Cortex of kidney (tissue), 1 donor: ENCODE measurements at places on chromosomes 1 and 21.

- DNase-seq, result no peak
Observed at GRCh38 chr1:115499253-115499652, 142.5 kb upstream of the VANGL1 start.

DNA sequence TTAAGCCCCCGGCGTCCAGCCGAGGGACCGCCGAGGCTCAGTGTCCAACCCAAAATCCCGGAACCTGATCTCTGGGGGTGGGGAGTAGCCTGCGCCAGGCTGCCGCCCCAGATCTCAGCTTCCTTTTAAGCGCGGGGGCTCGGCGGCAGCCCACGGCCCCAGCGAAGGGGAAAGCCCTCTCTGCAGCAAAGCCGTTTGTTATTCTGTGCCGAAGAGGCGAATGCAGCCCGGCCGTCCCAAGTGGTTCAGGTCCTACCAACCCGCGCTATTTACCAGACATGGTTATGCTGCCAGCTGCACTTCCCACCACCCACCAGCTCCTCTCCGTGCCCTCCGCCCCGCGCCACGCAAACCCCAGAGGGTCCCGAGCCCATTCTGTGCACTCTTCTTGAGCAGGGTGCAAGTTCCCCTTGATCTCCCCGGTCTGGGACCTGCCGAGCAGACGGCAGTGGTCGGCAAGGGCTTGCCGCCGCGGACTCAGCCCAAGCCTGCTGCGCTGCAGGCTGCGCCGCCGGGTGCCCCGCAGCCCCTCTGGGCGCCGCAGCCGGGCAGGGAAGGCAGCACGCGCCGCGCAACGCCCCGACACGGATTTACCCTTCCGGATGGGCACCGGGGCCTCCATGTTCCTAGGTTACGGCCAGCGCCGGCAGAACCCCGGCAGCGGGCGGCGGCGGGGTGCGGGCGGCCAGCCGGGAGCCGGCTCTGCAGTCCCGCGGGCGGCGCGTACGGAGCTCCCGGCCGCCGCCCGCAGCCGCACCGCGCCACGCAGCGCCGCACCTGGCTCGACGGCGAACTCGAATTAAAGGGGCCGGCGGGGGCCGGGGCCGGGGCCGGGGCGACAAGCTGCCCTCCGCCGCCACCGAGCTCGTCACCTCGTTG lies 738 bp upstream of the KCNA2 start:
- no peak for DNase-seq

DNA sequence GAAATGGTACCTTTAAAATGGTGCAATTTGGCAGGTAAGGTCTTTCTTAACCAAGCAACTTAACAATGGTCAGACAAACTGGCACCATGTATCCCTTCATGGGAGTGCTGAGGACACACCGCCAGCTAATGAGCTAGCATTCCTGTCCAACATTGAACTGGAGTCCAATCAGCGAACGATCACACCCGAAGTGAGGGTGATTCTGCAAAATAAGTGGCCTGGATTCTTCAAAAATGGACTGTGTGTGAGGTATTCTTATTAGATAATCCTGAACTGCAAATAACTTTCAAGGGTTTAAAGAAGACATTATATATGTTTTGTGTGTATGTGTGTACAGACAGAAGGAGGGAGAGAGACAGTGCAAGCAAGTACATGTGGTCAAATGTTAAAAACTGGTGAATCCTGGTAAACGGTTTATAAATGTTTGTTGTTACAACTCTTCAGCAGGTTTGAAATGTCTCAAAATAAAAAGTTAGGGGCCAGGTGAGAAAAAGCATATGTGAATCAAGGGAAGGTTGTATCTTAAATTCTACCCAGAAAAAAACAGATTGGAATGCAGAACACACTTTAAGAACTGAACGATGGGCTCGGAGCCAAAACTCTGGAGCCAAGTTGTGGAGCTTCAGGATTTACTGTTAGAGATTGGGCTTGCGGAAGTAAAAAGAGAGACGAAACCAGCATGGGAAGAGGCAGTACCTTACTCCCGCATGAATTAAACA lies 20.9 kb downstream of the GADD45A start:
- DNase-seq, result no peak

- DNase-seq, result no peak
Observed at GRCh38 chr1:18922319-18922726, 20.0 kb upstream of the ALDH4A1 start.

- no peak for DNase-seq
Observed at GRCh38 chr1:116667078-116667574, 407 bp downstream of the IGSF3 start.

GRCh38 chr1:240350910-240351331 lies 259.2 kb downstream of the FMN2 start:
- DNase-seq, result no peak

DNA sequence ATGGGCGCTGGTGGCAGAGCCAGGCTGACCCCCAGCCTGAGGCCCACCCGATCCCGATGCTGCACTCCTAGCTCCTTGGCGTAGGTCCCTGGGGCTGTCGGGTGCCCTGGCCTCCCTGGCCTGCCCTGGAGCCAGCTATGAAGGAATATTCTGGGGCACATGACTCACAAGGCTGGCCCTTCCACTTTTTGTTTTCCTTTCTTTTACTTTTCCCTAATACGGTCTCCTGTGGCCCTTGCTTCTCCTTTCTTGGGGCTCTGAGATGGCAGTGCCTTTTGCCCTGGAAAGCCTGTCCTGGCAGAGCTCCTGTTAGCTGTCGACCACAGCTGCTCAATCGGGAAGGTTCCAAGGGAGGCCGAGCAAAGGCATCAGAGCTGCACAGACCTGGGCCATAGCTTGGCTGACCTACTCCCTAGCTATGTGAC lies 22.1 kb downstream of the ARHGEF10L start:
- no peak for DNase-seq

DNA sequence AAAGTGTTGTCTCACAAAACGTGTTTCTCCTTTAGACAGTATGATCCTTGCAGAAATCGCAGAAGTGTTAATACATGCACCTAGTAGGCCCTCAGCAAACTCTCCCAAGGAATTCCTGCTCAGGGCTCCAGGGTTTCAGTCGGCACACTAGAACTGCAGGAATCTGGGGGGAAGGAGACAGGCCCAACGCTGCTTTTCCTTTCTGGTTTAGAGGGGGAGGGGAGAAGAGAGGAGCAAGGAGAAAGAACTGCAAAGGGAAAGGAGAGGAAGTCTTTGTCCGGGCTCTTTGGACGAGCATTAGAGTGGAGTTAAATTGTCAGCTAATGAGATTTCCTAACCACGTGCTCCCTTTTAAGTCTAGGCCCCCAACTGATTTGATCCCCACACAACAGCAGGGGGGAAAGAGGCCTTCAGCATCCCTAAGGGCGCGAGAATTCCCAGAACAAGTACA lies 103.7 kb upstream of the SOD1 start:
- DNase-seq, result no peak

GRCh38 chr1:84712276-84712874 lies 22.1 kb upstream of the SSX2IP start:
- no peak for DNase-seq

GRCh38 chr1:39672551-39672947 lies 642 bp upstream of the NT5C1A start:
- DNase-seq, result no peak

- no peak for DNase-seq
Observed at GRCh38 chr1:235802573-235803346, 63.9 kb downstream of the LYST start.

DNA sequence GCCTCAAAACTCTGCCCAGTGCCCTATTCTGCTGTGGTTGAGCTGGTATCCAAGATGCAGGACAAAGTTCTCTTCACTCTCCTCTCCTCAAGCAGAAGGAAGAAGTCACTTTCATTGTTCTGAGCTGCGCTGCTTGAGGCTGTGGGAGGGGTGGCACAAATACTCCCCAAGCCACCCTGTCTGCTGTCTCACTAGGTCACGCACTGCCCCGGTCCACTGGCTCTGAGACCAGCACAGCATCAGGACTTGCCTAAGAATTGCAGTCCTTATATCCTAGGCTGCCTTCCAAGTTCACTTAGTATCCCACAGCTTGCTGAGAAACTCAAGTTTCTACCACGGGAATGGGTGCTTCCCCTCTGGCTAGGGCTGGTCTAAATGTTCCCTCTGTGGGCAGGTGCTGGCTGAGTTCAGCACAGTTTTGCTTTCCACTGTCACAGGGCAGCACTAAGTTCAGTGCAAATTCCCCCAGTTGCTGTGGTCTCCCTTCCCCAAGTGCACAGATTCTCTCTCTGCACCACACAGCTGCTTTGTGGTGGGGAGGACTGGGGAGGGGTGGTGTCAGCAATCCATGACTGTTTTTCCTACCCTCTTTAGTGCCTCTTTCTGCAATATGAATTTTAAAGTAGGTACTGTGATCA lies 32.4 kb downstream of the SLC9C2 start:
- DNase-seq, result no peak

- DNase-seq, result peak; percentile 75
Observed at GRCh38 chr1:205631768-205632668, at the start of gene ELK4. TSS of gene ELK4 (minus strand) at chr1:205632011. CDS start at chr1:205623882, 8,129 bp downstream.

- no peak for DNase-seq
Observed at GRCh38 chr1:59917026-59917784, 9.4 kb downstream of the CYP2J2 start.

DNA sequence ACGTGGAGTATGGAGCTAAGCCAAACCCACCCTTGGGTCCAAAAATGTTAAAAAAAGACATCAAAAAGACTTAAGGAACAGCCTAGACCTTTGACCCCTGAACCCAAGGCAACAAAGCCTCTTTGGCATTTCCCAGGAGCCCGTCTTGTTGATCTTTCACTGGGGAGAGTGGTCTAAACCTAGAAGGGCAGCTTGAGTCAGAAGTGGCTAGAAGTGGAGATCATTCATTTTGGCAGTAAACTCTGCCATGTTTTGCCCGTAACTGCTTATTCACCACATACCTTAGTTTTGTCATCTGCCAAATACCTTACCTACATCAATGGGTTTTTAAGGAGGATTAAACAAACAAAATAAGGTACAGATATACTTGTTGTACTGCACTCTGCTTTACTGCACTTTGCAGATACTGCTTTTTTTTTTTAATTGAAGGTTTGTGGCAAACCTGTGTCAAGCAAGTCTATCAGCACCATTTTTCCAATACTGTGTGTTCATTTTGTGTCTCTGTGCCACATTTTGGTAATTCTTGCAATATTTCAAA lies 1.7 kb upstream of the CTSE start:
- no peak for DNase-seq

GRCh38 chr1:184559117-184559713 lies 172.4 kb downstream of the C1orf21 start:
- no peak for DNase-seq

DNA sequence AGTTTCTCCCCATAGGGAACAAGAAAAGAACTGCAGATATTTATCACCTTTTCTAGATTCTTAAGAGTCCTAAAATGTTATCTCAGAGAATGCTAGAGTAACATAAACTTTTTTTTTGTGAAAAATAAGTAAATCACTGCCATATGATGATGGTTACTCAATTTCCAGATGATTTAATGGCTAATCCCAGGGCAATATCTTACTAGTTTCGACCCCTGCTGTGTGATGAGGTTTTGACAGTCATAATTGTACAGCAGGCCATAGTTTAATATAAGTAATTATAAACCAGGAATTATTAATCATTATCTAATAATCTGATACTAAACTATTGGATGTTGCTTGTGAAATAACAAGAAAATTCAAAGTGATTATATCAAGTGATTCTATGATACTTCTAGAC lies 210.6 kb downstream of the HLX start:
- no peak for DNase-seq

- no peak for DNase-seq
Observed at GRCh38 chr21:20639026-20639425, 359.2 kb upstream of the NCAM2 start.

- no peak for DNase-seq
Observed at GRCh38 chr1:203597331-203598090, 29.1 kb upstream of the ATP2B4 start.

GRCh38 chr1:116737855-116738321 lies 16.3 kb upstream of the CD2 start:
- no peak for DNase-seq

GRCh38 chr1:152110365-152110859 lies 4.8 kb downstream of the TCHH start:
- no peak for DNase-seq

- DNase-seq, result no peak
Observed at GRCh38 chr1:50453266-50453665, 30.0 kb upstream of the DMRTA2 start.

DNA sequence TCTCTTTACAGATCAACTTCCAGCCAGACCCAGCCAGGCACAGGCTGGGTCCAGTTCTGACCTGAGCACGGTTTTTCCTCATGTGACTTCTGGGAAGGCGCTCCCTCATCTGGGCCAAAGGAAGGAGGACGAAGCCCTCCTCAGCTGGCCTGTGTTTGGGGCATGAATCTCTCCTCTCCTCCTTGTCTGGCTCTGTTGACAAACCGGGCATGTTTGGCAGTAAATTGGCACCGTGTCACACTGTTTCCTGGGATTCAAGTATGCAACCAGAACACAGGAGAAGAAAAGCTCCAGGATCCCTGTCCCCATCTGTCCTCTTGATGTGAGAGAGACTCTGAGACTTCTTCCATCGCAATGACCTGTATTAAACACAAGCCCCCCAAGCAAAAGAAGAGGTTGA lies 18.3 kb downstream of the NECAP2 start:
- no peak for DNase-seq

GRCh38 chr1:46452931-46453325 lies 36.7 kb upstream of the DMBX1 start:
- DNase-seq, result no peak

- no peak for DNase-seq
Observed at GRCh38 chr1:165034136-165034809, 322.2 kb downstream of the LMX1A start.

DNA sequence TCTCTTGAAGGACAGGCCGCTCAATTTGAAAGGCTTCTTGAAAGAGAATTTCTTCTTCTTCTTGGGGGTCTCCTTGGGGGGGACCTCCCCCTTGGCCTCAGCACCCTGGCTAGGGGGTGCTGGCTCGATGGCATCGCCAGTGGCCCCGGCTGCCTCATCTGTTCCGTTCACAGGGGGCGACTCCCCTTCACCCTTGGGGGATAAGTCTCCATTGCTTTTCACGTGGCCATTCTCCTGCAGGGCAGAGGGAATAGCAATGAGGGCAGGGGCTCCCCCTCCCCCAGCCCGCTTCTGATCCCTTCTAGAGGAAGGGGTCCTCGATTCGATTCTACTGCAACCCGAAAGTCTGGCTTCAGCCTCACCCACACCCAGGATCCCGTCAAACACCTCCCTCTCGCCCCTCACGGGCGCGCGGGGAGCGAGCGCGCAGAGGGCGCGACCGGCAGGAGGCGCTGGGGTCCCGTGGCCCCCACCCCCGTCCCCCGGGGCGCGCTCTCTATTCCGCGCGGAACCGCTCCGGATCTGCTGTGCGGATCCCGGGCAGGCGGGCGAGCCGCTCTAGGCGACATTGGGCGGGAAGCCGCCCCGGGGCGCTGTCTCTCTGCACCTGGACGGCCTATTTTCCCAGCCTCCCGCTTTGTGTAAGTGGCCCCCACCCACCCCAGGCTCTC lies 1.0 kb downstream of the MARCKSL1 start:
- no peak for DNase-seq
